Body of pancreas (tissue), 4 donors: ENCODE measurements at places on chromosomes 3 and 15.

DNA sequence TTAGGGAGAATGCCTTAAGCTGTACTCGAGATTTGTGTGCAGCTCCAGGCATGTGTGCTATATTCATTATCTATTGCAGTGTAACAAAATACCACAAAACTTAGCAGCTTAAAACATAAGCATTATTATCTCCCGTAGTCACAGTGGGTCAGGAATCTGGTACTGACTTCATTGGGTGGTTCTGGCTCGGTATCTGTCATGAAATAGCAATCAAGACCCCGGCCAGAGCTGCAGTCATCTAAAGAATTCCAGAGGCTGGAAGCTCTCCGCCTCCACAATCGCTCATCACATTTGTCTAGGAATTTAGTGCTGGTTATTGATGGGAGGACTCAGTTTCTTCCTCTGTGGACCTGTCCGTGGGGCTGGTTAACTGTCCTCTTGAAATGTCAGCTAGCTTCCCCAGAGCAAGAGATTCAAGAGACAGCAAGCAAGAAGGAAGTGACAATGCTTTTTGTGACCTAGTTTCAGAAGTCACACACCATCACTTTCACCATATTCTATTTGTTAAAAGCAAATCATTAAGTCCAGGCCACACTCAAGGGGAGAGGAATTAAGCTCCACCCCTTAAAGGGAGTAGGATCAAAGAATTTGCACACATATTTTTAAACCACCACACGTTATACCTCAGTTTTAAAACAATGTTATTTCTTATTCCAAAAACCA, 76.1 kb downstream of the TOP2B start:
- no peak for DNase-seq

GRCh38 chr3:10937141-10937825, 55.3 kb upstream of the SLC6A1 start:
- no peak for DNase-seq

DNA sequence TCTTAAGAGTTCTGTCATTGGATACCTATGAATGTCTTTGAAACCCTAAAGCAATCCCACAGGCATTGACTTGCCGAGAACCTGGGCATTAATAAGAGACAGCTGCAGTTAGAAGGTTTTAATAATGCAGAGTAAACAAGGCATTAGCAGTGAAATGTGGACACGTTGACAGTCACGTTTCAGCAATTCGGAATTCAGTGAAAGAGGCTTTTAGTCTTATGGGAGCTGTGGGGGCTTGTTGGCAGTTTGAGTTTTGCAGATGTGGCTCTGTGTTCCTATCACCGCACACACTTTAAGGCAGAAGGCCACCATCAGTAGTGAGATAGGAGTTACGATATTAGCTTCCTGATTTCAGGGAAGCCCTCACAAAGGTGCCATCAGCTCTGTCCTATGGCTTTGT, 145.2 kb upstream of the NUDT16 start:
- no peak for DNase-seq

GRCh38 chr3:175240921-175241320, 381.8 kb downstream of the NAALADL2 start:
- DNase-seq: no peak

- no peak for DNase-seq
Measured at GRCh38 chr3:118199044-118199443, 835.6 kb downstream of the IGSF11 start.

GRCh38 chr3:8768364-8769087, 887 bp downstream of the OXTR start:
- DNase-seq: no peak

- peak; percentile 44 for DNase-seq
Measured at GRCh38 chr3:185402561-185402960, 39.6 kb downstream of the MAP3K13 start.

DNA sequence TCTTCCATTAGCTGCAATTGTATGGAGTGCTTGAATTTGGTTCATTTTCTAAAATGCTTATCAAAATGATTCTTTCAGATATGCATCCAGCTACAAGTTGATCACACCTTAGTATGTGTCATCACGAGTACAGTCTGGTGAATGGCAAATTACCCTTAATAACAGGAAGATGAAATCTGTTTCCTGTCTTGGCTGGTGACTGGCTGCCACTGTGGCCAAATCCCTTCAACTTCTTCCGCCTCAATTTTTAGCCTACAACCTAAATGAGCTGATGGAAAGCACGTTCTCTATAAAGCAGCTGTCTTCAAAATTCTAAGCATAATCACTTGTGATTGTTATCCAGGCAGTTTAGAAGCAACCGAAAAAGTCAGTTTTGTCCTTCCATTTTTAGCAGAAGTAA, 387.1 kb upstream of the NECTIN3 start:
- no peak for DNase-seq

GRCh38 chr15:62208367-62208766, 43.3 kb upstream of the C2CD4B start:
- DNase-seq: no peak
